ENCODE measurements at places on chromosomes 11 and 22. TPM values are rescaled to one million over a fixed set of nuclear protein-coding genes. Genes with fewer than 3 reads are reported as not detected.

GRCh38 chr22:46538814-46539160 is 1.4 kb upstream of the CELSR1 start:
- peaks cover 24% of the 10 kb centered on the region for H3K27me3 ChIP-seq
- peak overlapping the region; percentile 48 for H3K4me3 ChIP-seq
- no peak overlapping the region for H3K27ac ChIP-seq

DNA sequence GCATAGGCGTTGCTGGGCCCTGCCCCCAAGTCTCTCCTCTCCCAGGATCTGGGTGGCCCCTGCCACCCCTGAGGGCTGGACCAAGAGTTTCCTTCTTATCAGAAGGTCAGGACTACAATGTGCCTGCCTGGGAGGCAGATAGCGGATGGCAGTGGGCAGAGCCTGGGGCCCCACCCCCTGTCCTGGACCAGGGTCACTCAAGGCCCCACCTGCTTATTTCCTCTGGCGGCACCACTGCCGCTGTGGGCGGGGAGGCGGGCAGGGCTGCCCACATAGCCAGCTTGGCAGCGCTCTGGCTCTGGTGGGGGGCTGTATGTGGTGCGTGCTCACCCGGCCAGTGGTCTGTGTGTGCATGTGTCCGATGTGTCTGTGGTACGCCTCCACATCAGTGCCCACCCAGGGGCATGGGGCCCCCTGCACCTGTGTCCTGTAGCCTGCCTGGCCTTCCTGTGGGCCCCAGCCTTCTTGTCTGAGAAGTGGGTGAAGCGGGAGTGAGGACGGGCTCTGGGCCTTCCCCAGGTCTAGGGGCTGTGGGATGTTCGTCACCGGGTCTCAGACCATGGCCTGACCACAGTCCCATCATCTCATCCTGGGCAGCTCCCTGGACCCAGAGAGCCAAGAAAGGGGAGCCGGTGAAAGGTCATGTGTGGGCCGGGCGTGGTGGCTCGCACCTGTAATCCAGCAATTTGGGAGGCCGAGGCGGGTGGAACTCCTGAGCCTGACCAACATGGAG is 3.0 kb downstream of the GAS2L1 start:
- H3K4me1 ChIP-seq: peaks cover 83% of the 10 kb centered on the region
- H3K4me3 ChIP-seq: peak overlapping the region; percentile 88
- no peaks in the 10 kb centered on the region for H3K36me3 ChIP-seq

DNA sequence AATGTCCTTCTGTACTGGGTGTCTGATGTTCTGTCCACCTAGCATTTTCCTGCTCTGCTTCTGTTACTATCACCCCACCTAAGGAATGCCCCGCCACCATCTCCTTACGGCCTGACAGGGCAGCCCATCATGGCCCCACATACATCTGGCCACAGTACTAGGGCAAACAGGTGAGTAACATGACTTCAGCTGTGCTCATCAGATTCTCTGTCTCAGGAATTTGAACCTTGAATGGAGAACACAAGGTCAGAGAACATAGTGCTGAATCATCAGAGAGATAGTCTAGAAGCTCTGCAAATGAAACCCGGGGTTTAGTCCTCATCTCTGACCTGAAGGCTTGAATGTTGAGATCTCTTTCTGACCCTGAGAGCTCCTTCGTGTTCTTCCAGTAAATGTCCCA is 32.4 kb downstream of the ZC3H12C start:
- H3K4me3 ChIP-seq: no peak overlapping the region
- DNase-seq: no peak
- H3K4me1 ChIP-seq: peaks cover 32% of the 10 kb centered on the region
- no peak overlapping the region for H3K27ac ChIP-seq
- H3K36me3 ChIP-seq: no peaks in the 10 kb centered on the region

GRCh38 chr11:133619973-133620372 is 87.7 kb upstream of the OPCML start:
- no peaks in the 10 kb centered on the region for H3K36me3 ChIP-seq
- DNase-seq: peak; percentile 39
- H3K27me3 ChIP-seq: no peaks in the 10 kb centered on the region
- H3K4me1 ChIP-seq: no peaks in the 10 kb centered on the region
- H3K27ac ChIP-seq: no peak overlapping the region

TMPRSS13 gene
- not detected for total RNA-seq

- no peak overlapping the region for H3K27ac ChIP-seq
- H3K27me3 ChIP-seq: no peaks in the 10 kb centered on the region
- no peak for DNase-seq
- no peaks in the 10 kb centered on the region for H3K4me1 ChIP-seq
These were observed 24.5 kb upstream of the GUCY1A2 start for GRCh38 chr11:107042748-107043147.

- DNase-seq: no peak
- H3K4me1 ChIP-seq: peaks cover 30% of the 10 kb centered on the region
- no peaks in the 10 kb centered on the region for H3K36me3 ChIP-seq
- H3K4me3 ChIP-seq: peak overlapping the region; percentile 99
These were observed 720 bp upstream of the FAR1 start for GRCh38 chr11:13667795-13668101.

DNA sequence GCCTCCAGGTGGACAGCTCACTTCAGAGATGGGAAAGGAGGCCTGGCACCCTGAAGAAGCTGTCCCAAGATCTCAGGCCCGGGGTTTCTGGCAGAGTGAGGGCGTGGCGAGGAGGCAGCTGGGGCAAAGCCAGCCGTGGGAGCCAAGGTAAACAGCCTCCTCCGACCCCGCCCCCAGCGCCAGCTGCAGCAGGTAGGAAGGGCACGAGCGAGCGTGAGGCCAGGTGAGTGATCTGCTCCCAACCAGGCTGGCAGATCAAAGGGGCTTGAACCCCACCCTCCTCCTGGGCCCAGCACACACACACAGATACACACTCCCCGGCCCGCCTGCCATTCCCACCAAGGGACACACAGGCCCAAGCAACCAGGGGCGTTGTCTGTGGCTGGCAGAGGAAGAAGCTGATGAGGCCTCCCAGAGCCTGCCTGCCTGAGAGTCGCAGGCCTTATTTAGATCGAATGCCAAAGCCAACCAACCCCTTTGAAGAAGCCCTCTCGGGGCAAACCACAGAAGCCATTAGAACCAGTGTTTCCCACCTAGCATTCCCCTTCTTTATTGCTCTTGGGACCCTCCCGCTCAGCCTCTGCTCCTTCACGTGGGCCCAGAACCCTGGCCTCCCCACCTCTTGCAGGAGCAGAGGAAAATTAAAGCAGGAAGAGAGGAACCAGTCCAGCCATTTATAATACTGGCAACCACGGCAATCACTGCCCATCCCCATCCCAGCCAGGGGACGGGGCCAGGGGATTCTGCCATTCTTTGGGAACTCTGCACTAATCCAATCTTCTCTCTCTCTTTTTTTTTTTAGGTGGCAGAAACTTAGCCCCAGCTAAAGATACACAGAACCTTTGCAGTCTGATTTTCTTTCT is 5.0 kb downstream of the PDGFB start:
- H3K27ac ChIP-seq: peak overlapping the region; percentile 80
- H3K4me1 ChIP-seq: peaks cover 99% of the 10 kb centered on the region
- no peak for DNase-seq
- H3K4me3 ChIP-seq: peak overlapping the region; percentile 14
- H3K27me3 ChIP-seq: peaks cover 16% of the 10 kb centered on the region

GRCh38 chr22:27473533-27473932 is 328.0 kb downstream of the MN1 start:
- H3K27me3 ChIP-seq: no peaks in the 10 kb centered on the region
- H3K36me3 ChIP-seq: no peaks in the 10 kb centered on the region
- DNase-seq: no peak
- H3K4me3 ChIP-seq: no peak overlapping the region

CHRM1 gene
- 0.33 TPM for total RNA-seq

- no peaks in the 10 kb centered on the region for H3K4me1 ChIP-seq
- H3K27me3 ChIP-seq: peaks cover 62% of the 10 kb centered on the region
- no peak for DNase-seq
- H3K36me3 ChIP-seq: no peaks in the 10 kb centered on the region
- no peak overlapping the region for H3K4me3 ChIP-seq
These were observed 8.6 kb downstream of the TTLL8 start for GRCh38 chr22:50049299-50050195.

OR8I2 gene
- not detected for total RNA-seq

DNA sequence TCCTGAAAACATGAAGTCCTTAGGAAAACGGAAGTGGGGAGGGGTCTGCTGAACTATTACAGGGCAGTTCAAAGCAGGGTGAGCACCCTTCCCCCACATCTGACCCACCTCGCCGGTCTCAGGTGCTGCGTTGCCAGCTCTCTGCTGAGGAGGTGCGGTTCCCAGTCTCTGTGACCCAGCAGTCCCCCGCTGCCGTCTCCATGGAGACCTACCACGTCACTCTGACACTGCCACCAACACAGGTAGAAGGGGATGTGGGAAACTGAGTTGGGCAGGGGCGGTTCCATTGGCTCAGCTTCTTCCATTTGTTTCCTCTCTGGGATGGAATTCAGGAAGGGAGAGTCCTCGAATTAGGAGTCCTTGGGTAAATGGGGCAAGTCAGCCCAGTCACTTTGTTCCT is 3.3 kb downstream of the C2CD2L start:
- no peaks in the 10 kb centered on the region for H3K27me3 ChIP-seq
- no peak for DNase-seq
- H3K4me1 ChIP-seq: peaks cover 36% of the 10 kb centered on the region

DNA sequence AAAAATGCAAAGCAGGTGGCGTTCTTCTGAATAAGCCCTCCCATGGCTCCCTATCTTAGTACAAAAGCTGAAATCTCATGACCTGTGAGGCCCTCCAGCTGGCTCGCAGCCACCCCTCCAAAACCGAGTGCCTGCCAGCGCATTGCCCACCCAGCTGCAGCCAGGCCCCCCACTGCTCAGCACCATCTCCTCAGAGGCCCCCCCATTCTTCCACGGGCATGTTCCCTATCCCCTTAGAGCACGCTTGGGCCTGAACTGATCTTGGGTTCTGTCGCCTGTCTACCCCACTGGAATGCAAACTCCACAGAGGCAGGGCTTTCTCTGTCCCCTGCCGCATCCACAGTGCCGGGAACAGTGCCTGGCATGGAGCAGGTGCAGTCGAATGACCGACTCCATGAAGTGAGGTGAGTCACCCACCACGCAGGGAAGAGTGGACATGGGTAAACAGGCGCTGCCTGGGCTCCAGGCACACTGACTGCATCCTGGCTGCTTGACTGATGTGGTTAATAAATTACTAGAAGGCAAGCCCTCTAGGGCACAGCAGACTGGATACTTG is 11.3 kb upstream of the EFCAB6 start:
- H3K4me3 ChIP-seq: no peak overlapping the region
- peaks cover 14% of the 10 kb centered on the region for H3K4me1 ChIP-seq
- H3K27ac ChIP-seq: no peak overlapping the region
- H3K27me3 ChIP-seq: no peaks in the 10 kb centered on the region
- H3K36me3 ChIP-seq: no peaks in the 10 kb centered on the region

GRCh38 chr11:99327527-99327926 is 306.8 kb downstream of the CNTN5 start:
- no peak overlapping the region for H3K27ac ChIP-seq
- no peaks in the 10 kb centered on the region for H3K4me1 ChIP-seq
- no peaks in the 10 kb centered on the region for H3K36me3 ChIP-seq
- no peak for DNase-seq
- H3K27me3 ChIP-seq: no peaks in the 10 kb centered on the region

DNA sequence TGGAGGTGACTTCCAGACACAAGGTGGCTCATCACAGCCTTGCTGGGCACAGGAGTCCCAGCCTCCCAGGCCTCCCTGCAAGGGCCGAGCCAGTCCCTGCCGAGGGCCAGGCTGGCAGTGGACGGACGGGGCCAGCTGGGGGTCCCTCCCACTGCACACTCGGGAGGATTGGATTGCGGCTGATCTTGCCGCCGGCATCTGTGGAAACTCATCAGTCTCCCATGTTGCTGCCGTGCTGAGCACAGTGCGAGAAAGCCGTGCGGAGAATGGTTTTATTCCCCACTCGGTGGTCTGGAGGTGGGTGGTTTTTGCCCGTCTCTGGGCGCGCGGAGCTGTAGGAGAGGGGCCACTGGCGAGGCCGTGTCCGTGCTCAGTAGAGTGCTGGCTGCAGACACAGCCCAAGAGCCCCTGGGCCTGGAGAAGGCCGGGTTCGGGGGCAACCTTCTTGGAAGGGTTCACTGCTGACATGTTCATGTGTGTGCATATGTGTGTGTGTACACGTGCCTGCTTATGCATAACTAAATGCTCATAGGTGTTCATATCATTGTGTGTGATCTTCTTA is 1246.4 kb downstream of the BRD1 start:
- no peak for DNase-seq
- H3K4me3 ChIP-seq: no peak overlapping the region
- peaks cover 8% of the 10 kb centered on the region for H3K4me1 ChIP-seq
- no peaks in the 10 kb centered on the region for H3K36me3 ChIP-seq

DNA sequence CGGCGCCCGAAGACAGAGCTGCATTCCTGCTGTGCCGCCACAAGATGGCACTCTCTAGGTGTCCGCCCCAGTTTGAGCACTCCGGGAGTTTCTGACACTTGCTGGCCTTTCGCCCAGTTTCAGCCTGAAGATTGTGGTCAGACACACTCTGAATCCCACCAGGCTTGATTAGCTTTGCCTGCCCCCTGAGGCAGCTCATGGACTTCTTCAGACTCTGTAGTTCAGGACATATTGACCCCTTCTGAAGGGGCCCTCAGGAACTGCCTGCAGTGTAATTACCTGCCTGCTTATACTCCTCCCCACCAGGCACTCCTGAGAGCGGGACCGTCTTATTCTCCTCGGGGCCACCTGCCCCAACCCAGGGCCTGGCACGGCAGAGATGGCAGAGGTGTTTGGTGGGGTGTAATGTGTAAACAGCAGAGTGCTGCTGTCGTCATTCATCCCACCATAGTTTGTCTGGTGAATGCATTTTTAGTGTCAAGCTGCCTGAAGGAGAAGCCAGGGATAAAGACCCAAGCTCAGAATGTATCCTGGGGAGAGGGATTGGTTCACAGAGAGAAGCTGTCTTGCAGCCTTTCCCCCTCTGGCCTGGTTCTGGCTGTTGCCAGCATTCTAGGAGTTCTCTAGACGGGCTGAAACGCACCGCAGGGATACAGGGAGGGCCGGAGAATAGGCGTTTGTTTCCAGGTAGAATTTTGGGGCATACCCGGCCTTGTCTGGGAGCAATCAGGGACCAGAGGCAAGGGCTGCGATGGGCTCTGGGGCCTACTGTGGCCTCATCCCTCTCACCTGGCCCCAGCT is 46.4 kb downstream of the EIF3F start:
- no peak overlapping the region for H3K4me3 ChIP-seq
- DNase-seq: no peak
- peaks cover 12% of the 10 kb centered on the region for H3K4me1 ChIP-seq
- no peak overlapping the region for H3K27ac ChIP-seq

- H3K4me3 ChIP-seq: no peak overlapping the region
- no peak overlapping the region for H3K27ac ChIP-seq
- DNase-seq: no peak
- H3K4me1 ChIP-seq: no peaks in the 10 kb centered on the region
- H3K27me3 ChIP-seq: no peaks in the 10 kb centered on the region
- no peaks in the 10 kb centered on the region for H3K36me3 ChIP-seq
These were observed 3.4 kb downstream of the DGCR6 start for GRCh38 chr22:18909556-18909955.
